RPMI7951 (cell line): ENCODE measurements at places on chromosomes 11 and 22. TPM values are rescaled to one million over a fixed set of nuclear protein-coding genes. Genes with fewer than 3 reads are reported as not detected.

Gene POU2AF3
- 0.24 TPM in 1 of 2 replicates, not detected in the other for total RNA-seq

DNA sequence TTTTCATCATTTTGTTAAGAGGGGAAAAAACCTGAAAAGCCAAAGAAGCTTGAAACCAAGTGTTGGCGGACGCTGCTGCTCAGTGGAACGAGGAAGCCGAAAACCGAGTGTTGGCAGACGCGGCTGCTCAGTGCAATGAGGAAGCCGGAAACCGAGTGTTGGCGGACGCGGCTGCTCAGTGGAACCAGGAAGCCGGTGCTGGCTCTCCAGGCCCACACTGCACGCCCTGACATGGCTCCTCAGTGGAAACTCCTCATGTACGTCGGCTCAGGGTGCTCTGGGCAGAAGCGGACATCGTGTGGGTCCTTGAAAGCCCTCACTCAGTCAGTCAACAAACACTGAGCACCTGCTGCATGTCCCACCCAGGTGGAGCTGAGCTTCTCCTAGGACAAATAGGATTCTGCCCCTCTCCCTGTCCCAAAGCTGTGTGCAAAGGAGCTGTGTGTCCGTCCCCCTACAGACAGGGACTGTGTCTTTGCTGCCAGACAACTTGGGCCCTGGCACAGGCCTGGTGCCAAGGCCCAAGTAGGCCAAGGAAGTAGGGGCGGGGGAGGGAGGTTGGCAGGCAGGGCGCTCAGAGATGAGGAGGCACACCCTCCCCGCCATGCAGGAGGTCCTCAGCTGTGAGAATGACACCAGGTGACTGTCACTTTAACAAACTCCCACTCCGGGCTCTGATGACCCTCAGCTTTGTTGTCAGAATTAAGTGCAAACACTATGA is 37.3 kb downstream of the PHF21B start:
- no peak for DNase-seq

Gene LAYN
- total RNA-seq = 10.9 and 13.3 TPM in 2 replicates

Gene OR10A2
- not detected in 2 replicates for total RNA-seq

DNA sequence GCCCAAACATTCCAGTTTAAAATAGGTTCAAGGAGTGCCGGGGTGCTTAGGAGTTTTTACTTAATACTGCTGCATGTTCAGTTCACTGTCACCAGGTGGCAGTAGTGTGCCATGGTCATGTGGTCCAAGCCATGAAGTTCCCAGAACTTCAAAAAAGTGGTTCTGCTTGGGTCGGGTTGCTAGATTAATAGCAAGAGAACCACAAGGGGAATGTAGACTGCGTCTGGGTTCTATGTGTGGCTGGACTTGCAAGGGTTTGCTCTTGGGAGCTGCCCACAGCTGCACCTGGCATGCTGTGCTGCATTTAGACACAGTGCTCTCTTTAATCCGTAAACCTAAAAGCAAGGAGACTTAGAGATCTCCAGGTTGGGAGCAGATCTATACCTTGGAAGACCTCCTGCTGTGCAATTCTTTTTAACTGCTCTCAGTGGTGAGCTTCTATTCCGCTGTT is 6.5 kb upstream of the SPON1 start:
- peak; percentile 47 for DNase-seq

- no peak for DNase-seq
Measured at GRCh38 chr22:19709063-19709769, 5.1 kb upstream of the SEPTIN5 start.

Gene VPREB3
- not detected in 2 replicates for total RNA-seq
